Stimulated activated CD4-positive, alpha-beta T cell treated with anti-CD3 and anti-CD28 coated beads, Interleukin-1b, Interleukin-23, amount 100 ng/mL, for 4 hours (primary cell): ENCODE measurements at places on chromosomes 3 and 15.

DNA sequence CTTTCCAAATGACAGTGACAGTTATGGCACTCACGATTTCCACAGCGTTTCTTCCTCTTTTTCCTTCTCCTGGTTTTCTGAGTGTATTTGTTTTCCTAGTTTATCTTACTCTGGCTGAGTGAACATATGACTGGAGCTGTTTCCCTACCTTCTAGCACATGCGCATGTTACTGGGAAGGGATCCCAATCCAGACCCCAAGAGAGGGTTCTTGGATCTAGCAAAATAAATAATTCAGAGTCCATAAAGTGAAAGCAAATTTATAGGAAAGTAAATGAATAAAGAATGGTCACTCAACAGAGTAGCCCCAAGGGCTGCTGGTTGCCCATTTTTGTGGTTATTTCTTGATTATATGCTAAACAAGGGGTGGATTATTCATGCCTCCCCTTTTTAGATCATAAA is 23.8 kb downstream of the METTL6 start:
- DNase-seq, result no peak

GRCh38 chr3:124514683-124515082 is 215.6 kb upstream of the UMPS start:
- no peak for DNase-seq

- DNase-seq, result no peak
These were observed 884.7 kb downstream of the NAALADL2 start for GRCh38 chr3:175743733-175744400.

GRCh38 chr3:159245871-159246270 is 444.0 kb downstream of the MFSD1 start:
- no peak for DNase-seq

- no peak for DNase-seq
These were observed 80.6 kb downstream of the RBPMS2 start for GRCh38 chr15:64694816-64695215.

GRCh38 chr15:90043530-90044010 is 42.4 kb downstream of the ZNF710 start:
- DNase-seq, result no peak

DNA sequence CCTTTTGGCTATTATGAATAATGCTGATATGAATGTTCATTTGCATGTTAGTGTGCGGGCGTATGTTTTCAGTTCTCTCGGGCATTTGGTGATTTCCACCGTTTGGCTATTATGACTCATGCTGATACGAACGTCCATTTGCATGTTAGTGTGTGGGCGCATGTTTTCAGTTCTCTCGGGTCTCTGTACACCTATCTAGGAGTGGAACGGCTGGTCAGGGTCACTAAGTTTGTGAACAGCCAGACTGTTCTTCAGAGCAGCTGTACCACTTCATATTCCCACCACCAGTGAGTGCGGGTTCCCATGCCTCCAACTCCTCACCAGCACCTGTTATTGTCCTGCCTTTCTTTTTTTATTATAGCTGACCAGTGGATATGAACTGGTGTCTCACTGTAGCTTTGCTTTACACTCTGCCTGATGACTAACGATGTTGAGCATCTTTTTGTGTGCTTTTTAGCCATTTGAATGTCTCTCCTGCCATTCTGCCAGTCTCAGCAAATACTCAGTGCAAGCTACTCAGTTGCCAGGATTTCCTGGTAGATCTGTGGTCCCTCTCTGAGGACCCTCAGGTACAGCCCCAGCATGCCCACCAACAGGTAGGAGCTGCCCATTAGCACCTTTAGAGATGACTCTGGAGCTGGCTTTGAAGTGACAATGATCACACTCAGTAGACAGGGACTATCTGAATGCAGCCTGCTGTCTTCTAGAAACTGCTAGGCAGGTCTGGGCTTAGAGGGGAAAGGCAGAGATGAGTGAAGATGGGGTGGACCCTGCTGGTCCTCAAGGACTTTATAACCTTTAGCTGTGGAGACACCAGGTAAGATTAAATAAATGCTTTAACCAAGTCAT is 141.1 kb downstream of the XXYLT1 start:
- no peak for DNase-seq

GRCh38 chr3:147246906-147247305 is 159.4 kb downstream of the ZIC4 start:
- no peak for DNase-seq

- no peak for DNase-seq
These were observed at the start of gene PCBP4 for GRCh38 chr3:51967384-51968169. TSS of gene PCBP4 (minus strand) at chr3:51967454. CDS start at chr3:51961240, 6,214 bp downstream.

GRCh38 chr3:38549082-38549481 is 52.9 kb downstream of the EXOG start:
- DNase-seq, result no peak

- DNase-seq, result no peak
These were observed 6.2 kb upstream of the OCA2 start for GRCh38 chr15:28105224-28105791.

DNA sequence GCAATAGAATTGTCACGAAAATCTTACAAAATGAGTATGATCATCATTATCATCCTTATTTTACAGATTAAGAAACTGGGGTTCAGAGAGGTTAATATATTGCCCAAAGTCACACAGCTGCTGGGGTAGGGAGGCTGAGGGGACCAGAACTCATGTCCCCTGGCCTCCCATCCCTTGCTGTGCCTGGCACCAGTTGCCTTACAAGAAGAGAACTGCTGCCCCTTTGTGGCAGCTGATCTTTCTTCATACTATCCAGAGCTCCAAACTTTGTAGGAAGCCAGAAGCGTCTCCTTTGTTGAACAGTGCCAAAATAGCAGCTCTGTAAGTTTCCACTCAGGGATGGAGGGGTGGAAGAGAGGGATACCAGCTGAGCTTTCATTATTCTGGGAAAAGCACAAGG is 236.8 kb upstream of the TBC1D5 start:
- DNase-seq, result no peak

DNA sequence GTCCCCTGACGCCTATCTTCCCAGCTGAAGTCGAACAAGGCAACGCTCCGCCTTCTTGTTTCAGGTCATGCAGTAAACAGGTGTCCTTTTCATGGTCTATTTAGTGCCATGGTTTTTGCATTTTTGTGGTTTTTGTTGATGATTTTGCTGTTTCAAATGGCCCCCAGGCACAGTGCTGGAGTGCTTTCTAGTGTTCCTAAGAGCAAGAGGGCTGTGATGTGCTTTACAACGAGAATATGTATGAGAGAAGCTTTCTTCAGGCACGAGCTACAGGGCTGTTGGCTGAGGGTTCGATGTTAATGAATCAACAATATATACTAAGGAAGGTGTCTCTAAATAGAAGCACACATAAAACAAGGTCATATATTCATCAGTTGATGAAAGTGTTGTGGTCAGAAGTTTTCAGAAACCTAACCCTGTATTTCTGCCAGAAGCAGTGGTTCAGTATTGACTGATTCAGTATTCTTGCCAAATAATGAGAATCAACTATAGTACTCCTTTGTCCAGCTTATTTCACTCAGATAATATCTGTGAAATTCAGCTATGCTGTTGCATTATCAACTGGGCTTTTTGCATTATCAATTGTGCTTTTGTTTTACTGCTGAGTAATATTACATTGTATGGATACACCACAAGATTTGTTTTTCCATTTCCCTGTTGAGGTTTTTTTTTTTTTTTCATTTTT is 18.5 kb downstream of the LIMD1 start:
- no peak for DNase-seq

GRCh38 chr15:84035399-84035766 is 200.2 kb upstream of the GOLGA6L4 start:
- DNase-seq, result no peak

DNA sequence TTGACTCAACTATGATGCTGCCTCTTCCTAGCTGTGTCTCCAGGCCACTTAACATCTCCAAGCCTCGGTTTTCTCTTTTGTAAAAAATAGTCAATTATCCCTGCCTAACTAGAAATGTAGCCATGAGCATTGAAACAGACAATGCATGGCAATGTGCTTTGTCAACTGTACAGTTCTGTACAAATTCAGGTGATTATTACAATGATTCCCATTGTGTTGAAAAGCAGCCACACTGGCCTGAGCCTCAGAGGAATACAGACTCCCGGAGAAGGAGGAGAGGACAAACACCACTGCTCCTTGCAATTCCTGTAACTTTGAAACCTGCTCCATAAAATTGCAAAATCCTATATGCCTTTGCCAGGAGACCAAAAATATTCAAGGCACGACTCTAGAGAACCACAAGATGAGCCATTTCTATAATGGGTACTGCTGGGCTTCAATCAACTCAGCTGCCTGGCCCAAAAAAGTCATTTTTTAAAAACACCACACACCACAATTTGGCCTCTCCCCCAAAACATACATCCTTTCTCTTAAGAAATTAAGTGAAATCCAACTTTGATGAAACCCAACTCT is 28.6 kb downstream of the DAPK2 start:
- no peak for DNase-seq

- DNase-seq, result no peak
These were observed 116.7 kb downstream of the WDR76 start for GRCh38 chr15:43943511-43943910.

GRCh38 chr15:101188637-101189408 is 63.0 kb downstream of the CHSY1 start:
- no peak for DNase-seq

DNA sequence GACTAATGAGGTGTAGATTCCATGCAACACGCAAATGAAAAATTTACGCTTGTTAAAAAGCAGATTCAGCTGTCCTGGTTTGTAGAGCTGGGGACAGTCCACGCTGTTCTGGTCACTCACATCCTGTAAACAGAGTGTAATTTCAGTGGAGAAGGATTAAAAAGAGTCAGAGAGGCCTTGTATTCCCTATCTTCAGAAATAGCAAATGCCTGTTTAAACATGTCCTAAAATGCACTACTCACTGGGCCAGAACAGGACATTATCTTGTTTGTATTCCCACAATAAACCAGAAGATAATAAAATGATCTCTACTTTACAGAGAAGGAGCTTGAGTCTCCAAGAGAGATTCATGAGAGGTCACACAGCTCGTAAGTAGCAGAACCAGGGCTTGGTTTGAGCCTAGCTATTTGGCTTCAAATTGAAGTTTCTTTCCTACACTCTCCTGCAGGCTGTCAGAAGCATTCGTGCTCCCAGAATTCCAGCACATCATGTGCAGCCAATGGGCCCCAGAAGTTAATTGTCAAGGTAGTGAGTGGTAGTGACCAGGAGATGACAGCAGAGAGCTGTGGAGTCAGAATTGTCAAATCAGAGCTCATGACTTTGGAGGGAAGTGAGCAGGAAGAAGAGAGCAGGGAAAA is 242.5 kb downstream of the ATP8B4 start:
- no peak for DNase-seq

GRCh38 chr3:171133796-171134569 is 107.5 kb upstream of the SLC2A2 start:
- no peak for DNase-seq

DNA sequence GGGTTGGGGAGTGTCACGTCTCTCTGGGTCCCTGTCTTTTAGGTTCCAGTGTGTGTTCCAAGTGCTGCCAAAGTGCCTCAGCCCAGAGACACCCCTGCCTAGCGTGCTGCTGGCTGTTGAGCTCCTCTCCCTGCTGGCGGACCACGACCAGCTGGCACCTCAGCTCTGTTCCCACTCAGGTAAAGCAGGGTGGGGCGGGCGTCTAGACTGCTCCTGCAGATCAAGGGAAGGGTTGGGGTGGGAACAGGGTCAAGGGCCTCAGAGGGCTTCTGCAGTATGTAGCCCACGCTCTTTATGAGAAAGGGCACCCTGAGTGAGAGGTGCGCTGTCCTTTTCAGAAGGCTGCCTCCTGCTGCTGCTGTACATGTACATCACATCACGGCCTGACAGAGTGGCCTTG is 17.2 kb downstream of the ATRIP start:
- DNase-seq, result no peak

DNA sequence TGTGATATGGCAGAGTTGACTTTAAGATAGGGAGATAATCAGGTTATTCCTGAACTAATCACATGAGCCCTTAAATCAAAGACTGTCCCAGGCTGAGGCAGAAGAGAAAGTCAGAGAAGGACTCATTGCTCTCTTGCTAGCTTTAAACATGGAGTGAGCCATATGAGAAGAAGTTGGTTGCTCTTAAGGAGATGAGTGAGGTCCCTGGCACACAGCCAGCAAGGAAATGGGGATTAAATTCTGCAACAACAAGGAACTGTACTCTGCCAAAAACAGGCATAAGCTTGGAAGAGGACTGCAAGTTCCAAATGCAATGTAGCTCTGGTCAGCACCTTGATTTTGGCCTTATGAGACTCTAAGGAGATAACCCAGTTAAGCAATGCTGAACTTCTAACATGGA is 457.0 kb downstream of the PLOD2 start:
- no peak for DNase-seq

DNA sequence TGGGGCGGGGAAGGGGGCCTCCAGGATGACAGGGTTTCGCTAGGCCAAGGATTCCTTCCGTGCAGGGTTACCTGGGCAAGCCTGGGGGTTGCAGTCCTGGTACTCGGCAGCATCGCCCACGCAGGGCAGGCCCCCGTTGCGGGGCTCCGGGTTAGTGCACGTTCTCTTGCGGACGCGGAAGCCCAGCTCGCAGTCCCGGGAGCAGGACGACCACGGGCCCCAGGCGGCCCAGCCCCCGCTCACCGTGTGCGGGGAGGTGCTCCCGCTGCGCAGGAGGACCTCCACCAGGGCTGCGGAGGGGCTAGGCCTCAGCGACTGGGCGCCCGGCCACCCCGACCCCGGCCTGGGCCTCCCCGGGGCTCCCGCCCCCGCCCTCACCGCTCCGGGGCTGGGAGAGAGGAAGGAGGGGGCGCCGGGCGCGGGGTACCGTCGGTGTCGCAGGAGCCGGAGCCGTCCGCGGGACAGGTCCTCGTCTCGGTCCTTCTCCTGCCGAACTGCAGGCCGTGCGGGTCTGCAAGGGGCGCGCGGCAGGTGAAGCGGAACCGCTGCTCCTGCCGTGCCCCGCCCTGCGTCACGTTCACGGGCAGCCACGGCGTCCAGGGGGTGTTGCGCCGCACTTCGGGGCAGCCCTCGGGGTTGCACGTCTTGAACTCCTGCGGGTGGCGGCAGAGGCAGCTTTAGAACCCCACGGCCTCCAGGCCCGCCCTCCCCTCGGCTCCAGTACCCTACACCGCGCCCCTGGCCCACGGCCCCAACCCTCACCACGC is 114.6 kb downstream of the SEMA5B start:
- no peak for DNase-seq

DNA sequence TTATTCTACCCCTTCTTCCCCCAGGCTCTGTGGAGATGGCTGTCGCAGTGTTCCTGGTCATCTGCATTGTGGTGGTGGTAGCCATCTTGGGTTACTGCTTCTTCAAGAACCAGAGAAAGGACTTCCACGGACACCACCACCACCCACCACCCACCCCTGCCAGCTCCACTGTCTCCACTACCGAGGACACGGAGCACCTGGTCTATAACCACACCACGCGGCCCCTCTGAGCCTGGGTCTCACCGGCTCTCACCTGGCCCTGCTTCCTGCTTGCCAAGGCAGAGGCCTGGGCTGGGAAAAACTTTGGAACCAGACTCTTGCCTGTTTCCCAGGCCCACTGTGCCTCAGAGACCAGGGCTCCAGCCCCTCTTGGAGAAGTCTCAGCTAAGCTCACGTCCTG is 12.9 kb downstream of the SPINT1 start:
- DNase-seq, result no peak

- DNase-seq, result no peak
These were observed 9.7 kb upstream of the PGPEP1L start for GRCh38 chr15:99017322-99017701.

DNA sequence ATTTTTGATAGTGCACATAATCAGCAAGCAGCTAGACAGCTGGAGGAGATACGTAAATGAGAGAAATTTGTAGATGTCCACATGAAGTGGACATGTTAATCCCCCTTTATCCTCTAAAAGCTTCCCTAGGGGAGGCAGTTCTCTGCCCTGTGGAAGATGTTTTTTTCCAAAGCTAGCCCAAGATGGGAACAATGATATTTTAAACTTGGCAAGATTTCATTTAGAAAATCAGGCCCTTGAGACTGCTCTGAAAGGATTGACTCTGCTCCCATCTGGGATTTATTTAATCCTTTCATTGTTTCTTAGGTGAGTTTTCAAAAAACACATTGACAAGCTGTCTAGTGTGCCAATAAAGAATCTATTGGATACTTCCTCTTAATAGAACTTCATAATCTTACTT is 92.0 kb downstream of the SYNPR start:
- no peak for DNase-seq
